Activated CD4-positive, alpha-beta T cell treated with anti-CD3 and anti-CD28 coated beads for 36 hours (primary cell): ENCODE measurements at places on chromosomes 5 and 9.

DNA sequence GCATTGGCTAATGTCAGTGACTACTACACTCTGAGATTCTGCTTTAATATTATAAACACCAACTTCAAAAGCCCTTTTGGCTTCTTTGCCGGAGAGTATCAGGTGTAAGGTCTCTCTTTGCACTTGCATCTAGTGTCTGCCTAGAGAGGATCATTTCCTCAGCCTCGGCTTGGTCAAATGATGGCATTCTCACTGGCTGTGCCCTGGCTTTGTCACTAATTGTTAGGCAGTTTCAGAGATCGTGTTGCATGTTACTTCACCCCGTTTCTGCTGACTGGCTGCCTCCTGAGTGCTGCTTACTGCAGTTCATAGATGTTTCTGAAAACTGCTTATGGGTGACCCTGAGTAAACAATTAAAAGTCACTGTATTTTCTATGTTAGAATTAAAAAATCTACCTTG, 48.8 kb downstream of the SLC1A3 start:
- no peak for DNase-seq

DNA sequence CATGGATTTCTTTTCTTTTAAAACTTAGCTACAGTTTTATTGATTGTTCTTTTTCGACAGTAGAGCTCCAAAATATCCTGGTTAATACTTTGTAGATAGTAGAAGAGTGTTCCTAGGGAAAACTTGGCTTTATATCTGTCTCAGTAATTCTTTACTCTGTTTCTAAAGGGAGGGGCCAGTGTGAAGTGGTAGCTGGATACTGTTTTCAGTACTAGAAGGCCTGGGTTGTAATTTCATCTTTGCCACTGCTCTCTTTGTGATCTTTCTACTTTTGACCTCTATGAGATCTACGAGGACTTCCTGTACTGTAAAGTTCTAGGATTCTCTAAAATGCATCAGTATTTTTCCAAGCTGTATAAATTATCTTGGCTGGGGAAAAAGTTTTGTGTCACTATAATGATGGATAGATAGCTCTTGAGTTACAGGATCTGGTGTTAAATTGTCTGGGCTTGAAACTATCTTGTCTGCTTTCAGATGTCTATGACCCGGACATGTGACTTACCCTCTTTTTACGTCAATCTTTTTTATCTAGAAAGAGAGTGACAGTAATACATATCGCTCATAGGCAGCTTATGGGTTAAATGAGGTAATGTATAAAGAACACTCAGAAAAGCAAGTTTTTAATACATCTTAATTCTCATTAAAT, 53.6 kb downstream of the PRR16 start:
- no peak for DNase-seq

DNA sequence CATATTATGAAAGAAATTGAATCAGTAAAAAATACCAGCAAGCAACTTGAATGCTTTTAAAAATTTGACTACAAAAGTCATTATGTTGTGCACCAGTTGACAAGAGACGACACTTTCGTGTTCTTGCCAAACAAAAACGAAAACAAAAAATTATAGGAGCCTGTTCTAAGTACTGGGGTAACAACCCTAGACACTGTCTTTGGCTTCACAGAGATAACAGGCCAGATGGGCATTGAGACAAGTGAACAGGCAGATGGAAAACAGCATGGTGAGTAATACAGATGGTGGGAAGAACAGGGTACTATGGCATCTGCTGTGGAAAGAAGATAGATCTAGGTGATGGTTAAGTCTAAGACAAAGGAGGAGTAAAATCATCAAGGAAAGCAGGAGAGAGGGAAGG, 99.0 kb downstream of the CDH12 start:
- DNase-seq, result no peak

- DNase-seq, result peak; percentile 44
These were observed 2.3 kb downstream of the UHRF2 start for GRCh38 chr9:6415266-6415665.

DNA sequence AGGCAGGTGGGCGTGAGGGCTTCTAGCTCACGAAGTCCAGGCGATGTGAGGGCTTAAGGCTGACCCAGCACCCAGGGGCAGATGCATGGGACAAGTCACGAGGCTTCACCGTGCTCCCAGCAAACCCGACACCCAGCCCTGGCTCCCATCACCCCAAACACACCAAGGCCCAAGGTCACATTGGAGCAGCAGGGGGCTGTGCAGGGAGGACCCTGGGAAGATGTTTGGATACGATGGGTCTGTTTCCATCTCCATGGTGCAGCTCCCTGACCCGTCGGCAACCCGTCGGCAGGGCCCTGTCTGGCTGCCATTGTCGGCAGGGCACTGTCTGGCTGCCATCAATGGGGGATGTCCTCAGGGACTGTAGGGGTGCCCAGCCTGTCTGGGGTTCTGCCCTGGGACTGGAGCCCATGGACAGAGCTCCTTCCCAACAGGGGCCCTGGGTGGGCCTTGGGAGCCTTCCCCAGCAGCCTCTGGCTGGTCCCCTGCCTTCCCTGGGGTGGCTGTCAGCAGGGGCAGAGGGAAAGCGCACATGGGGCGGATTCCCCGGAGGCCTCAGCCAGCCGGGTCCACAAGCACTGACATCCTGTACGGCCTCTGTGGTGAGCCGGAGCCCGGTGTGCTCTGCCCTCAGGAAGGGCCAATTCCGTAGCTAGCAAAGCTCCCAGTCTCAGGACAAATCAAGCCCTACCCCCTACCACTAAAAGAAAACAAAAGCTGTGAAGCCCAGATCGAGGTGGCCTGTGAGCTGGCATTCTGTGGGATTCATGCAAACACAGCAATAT, 47.1 kb downstream of the NACC2 start:
- no peak for DNase-seq
